ENCODE measurements at places on chromosomes 11 and 22.

GRCh38 chr11:99069856-99070444, 49.2 kb downstream of the CNTN5 start:
- DNase-seq, result no peak

GRCh38 chr11:41283191-41283930, 176.1 kb downstream of the LRRC4C start:
- DNase-seq, result no peak

DNA sequence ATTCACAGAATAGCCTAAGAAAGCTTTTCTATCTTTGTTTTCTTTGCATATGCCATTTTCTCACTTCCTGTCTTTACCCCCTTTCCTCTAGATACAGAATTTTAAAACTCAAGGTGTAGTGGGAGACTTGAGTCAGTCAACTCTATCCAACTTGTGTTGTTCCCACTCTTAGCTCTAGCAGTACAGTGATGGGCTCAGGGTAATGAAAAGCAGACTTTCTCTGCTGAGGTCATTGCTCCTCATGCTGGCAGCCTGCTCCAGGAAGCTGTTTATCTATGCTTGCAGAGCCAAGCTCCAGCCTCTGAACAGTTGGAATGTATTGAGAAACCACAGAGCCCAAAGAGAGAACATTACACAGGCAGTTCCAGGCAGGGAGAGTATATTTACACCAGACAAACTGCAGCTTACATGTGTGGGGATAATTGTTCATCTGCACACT, 68.1 kb downstream of the CSTPP1 start:
- no peak for DNase-seq

DNA sequence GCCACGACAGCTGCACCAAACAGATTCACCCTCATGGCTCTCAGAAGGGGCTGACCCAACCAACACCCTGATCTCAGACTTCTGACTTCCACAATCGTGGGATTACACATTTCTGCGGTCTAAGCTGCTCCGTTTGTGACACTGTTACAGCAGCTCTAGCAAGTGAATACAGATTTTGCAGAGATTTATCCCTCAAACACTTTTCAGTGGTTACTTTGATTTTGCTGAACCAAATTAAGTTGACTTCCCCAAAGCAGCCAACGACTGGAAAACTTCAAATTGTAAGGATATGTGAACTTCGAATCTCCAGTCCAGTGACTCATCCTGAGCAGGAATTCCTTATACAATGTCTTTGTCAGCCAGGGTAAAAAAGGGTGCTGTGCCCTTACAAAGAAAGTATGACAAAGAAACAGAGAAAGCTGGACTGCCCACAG, 14.8 kb upstream of the INCENP start:
- DNase-seq, result no peak
